ENCODE measurements at places on chromosomes 1 and 21.
A peak's percentile ranks its signal among the peaks of the same experiment; 100 is the strongest.

- DNase-seq: no peak
Observed at GRCh38 chr1:202615501-202616354, 94.5 kb downstream of the SYT2 start.

GRCh38 chr1:66320231-66320630, 213.7 kb upstream of the SGIP1 start:
- DNase-seq: no peak

- DNase-seq: no peak
Observed at GRCh38 chr1:93625582-93626327, 55.9 kb downstream of the BCAR3 start.

DNA sequence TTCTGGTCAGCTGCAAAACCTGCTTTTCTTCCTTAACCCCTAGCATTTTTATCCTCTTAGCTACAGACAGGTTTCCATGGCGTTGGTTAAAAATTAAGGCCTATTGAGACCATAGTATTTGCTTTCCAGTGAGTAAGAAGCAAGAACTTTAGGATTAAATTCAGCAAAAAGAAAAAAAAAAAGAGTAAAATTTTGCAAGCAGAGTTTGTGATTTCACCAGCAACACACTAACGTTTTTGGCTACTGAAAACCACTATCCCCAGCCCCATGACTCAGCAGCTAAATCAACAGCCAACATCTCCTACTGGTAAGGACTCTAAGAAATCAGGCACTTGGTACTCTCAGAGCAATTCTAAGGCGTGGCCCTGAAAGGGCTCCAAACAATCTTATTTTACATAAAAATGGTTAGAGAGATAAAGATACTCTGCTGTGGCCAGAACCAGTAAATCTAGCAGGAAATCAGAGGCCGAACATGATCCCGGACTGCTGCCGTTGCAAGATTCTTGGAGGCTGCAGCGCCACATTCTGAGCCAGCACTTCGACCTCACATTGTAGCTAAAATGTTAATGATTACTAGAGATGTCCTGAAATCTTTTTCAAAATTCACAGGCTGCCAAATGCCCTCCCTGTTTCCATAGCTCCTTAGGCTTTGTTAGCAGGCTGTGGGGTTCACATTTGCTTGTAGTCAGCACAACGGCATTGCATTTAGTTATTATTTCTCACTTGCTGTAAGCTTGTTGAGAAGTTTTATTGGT, 1.6 kb upstream of the ENO1 start:
- no peak for DNase-seq

GRCh38 chr1:151905070-151905442, 4.3 kb downstream of the THEM4 start:
- DNase-seq: no peak

- peak; percentile 26 for DNase-seq
Observed at GRCh38 chr1:30757352-30758120, at the start of gene LAPTM5. LAPTM5 (minus strand) TSS chr1:30757774; CDS start chr1:30757745, 29 bp downstream.

DNA sequence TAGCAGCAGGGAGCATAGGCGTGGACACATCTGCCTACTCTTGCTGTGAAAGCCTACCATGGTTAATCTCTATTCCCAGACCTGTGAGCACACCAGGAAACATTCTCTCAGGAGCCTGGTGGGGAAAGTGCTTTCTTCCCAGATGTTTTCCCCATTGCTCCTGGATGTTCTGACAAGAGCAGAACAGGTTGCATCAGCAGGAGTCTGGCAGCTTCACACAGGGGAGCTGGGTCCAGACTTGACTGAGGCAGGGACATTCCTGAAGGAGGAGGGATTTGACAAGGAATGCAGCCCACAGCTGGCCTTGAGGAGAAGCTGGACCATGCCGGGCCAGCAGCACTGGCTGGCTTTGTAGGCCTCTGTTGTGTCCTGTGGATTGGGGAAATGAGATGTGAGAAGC, 21.0 kb upstream of the ARTN start:
- DNase-seq: no peak

DNA sequence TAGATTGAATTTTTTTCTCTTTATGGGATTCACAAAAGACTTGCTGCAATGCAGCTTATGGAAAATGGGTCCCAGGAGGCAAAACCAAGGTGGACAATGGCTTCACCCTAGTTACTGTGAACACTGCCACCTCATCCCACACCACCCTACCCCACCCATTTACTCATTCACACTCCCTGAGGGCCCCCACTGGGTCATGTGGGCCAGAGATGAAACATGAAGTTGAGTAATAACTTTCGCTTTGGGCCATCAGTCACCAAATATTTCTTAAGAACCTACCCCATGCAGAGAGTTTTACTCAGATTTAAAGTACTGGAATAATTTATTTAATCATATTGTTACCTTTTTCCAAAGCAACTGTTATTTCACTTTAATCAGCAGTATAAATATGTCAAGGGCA, 191.8 kb downstream of the TPR start:
- DNase-seq: no peak

DNA sequence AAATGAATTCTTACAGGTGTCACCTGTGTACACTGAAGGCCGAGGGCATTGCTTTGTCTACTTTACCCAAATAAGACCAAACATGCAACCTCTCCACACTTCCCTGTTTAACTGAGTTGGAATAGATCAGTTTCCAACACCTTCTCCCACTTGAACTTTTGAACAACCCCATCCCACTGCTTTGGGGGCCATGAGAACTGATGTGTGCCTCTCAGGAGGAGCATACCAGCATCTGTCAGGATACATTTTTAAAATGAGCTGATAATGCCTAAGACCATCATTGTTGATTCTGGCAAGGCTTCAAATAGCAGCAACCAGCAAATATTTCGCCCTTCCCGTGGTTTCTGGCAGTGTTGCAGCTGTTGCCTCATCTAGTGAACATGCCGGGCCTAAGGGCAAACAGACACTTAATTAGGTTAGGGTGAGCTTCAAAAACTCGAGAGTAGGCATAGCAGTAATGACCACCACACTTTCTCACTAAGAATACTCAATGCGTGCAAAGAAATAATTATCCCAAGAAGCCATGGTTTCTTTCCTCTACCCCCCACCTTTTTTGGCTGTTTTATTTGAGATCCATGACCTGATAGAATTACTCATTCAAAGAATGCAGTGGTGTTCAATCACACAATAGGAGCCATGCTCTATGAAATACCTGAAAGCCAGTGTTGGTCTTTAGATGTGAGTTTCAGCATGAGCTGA, 63.7 kb downstream of the MAP10 start:
- DNase-seq: no peak

DNA sequence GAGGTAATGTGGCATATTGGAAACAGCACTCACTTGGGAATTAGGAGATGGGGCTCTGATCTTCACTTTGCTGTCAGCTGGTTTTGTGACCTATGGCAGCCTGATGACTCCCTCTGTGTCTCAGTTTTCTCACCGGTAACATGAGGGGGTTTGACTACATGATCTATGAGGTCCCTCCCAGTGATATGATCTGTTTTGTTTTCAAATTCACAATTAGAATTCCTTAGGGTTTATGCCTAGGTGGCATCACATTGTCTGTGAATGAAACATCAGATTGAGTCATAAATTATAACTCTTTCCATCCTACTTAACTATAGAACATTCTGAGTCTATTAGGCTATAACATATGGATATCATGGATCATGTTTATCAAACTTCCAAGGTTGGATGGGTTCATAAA, 386.6 kb downstream of the PTBP2 start:
- no peak for DNase-seq
